ENCODE measurements at places on chromosomes 5 and 9.

DNA sequence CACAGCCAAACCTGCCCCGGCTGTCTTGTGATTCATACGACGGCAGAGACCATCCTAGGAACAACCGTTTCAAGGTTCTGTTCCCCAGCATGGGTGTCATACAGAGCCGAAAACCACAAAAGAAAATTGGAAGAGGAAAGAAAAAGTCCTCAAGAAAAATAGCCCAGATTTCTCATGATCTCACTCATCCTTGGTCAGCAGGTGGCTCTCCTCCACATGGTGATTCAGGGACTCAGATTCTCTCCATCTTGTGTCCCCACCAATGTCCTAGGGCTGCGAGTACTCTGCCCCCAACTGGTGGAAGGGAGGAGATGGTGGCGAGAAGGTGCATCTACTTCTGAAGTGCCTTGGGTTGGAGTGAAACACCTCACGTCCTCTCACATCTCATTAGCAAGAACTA is 25.6 kb downstream of the PDZD2 start:
- no peak for DNase-seq

GRCh38 chr5:136712628-136713027 is 347.3 kb upstream of the TRPC7 start:
- DNase-seq: no peak

GRCh38 chr5:57903458-57903857 is 420.8 kb upstream of the ACTBL2 start:
- no peak for DNase-seq

DNA sequence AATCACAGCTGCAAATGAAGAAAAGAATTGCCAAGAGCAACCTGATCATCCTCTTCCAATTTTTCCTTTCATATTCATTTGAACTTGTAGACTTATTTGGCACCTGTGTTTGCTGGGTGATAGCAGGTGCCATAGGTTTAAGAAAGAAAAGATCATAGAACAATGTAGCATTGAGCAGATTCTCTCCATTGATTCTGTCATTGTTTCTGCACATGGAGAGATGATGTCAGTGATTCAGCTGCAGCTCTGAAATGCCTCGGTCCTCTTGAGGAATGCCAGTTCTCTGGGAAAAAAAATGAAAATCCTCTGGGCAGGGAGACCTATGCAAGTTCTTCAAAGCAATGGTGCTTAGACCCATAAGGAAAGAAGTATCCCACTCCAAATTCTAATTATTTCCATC is 418.1 kb upstream of the KLF4 start:
- DNase-seq: no peak

GRCh38 chr9:133904346-133905090 is 87.6 kb downstream of the VAV2 start:
- DNase-seq: no peak

DNA sequence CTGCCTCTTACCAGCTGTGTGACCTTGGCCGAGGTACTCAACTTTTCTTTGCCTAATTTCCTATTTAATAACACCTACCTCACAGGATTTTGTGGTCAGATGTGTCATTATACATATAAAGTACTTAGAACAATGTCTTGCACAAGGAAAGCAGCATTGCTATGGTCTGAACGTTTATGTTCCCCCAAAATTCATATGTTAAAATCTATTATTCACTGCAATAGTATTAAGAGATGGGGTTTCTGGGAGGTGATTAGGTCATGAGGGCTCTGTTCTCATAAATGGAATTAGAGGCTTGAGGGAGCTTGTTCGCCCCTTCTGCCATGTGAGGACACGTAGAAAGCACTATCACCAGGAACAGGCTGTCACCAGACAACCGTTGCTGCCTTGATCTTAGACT is 10.9 kb upstream of the RNF145 start:
- no peak for DNase-seq

DNA sequence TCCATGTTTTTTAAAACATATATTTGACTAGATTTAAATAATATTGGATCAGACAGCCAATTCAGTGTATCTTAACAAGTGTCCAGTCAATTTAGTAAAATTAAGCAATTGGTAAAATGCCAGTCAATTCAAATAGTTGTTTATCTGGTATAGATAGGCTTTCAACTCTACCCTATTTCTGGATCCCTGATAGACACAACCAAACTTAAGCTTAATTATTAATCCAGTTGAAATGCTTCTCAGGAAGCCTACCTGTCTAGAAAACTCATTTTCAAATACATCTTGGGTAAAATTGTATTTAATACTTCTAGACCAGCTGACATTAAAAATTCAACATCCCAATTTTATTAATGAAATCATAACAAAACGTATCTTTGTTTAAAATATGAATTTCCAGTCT is 710.8 kb upstream of the GRAMD2B start:
- DNase-seq: no peak

- DNase-seq: no peak
Observed at GRCh38 chr9:74094766-74095165, 402.4 kb upstream of the RORB start.

DNA sequence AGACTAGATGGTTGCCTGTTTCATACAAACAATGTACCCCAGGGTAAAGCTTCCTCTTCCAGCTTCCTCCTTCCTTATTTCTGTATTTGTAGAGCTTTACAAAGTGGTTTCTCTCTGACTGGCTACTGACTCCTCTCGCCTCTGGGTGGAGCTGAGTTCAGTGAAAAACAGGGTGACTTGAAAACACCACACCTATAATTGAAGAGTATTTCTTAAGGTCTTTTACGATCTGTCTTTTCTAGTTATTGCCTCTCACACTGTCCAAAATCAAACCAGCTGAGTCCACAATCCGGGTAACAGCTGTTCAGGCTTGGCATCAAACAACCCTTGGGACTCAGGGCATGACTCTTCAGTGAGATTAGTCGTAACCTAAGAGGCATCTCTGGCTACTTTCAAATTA is 200.4 kb downstream of the ARRDC3 start:
- DNase-seq: no peak

- DNase-seq: no peak
Observed at GRCh38 chr5:171246231-171246630, 62.8 kb upstream of the TLX3 start.

GRCh38 chr9:134968823-134969090 is 51.0 kb upstream of the FCN1 start:
- DNase-seq: no peak

DNA sequence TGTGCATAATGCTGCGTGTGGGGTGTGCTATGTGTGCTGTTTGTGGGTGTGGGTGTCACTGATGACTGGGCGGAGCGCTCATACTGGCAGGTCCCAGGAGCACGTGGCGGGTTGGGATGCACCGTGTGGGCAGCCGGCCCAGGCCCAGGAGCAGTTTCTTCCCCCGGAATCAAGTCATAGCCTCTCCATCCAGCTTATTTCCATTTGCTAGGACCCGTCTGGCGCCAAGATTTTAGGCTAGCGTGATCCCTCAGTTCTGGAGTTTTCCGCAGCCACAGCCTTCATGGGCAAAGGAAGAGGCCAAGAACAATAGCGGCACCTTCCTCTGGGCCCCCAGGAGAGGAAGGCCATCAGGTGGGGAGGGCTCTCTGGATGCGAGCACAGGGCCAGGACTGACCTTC is 43.3 kb upstream of the NEURL1B start:
- no peak for DNase-seq

DNA sequence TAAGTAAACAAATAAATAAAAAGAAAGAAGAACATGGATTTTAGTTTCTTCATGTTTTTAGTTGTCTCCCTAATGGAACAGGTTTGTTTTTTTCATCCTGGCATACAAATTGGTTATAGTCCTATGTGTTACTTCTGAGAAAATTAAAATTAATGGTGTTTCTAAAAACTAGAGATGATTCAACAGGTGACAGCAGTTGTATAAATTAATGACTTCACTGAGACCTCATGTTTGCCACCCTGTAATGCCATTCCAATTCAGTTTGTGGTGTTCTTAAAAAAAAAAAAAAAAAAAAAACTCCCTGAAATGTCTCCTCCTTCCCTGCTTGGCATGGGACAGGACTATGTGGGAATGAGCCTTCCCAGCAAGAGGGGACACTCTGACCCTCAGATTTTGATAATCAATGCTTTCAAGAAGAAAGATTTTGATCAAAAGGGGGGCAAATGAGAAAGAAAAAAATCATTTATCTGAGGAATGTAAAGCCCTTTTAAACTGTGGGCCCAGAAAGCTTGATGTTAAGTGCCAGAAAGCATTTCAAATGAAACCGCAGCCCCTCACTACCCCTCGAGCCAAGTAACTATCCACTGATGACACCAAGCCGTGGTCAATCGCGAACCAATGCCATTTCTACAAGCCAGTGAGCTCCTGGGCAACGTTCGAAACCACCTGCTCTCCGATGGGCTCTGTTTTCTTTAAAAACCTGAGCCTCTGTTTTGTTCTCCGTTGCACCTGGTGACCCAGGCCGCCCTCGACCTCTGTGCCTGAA is 941 bp downstream of the EXD3 start:
- no peak for DNase-seq
